SJSA1 (cell line): ENCODE measurements at places on chromosomes 7 and 10. TPM values are rescaled to one million over a fixed set of nuclear protein-coding genes. Genes with fewer than 3 reads are reported as not detected.
A peak's percentile ranks its signal among the peaks of the same experiment; 100 is the strongest.

Gene MYL7
- total RNA-seq = not detected in 2 replicates

Gene SYT15
- total RNA-seq = 5.2 and 8.6 TPM in 2 replicates

Gene RBM20
- 16.5 and 17.0 TPM in 2 replicates for total RNA-seq

Gene TAS2R41
- not detected in 2 replicates for total RNA-seq

Gene PILRA
- total RNA-seq = 0.18 and 1.7 TPM in 2 replicates

Gene HMX3
- total RNA-seq = 10.8 and 10.9 TPM in 2 replicates

Gene AKR1D1
- not detected in 2 replicates for total RNA-seq

Gene CFAP46
- total RNA-seq = 0.21 TPM in 1 of 2 replicates, not detected in the other

DNA sequence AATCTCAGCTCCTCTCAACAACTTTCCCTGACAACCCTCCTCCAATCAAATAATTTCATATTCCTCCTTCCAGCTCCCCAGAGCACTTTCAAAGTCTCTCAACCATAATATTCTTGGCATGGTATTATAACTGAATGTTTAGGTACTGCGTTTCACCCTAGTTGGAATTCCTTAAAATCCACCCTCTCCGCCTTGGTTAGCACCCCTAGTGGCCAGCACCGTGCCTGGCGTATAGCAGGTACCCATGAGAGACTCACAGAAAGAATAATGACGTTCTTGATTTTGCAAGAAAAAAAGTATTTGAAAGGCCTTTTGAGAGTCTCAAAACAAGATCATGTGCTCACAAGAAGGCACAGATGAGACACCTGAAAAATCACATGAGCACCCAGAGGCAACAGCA is 50.9 kb downstream of the GLI3 start:
- no peak for DNase-seq

DNA sequence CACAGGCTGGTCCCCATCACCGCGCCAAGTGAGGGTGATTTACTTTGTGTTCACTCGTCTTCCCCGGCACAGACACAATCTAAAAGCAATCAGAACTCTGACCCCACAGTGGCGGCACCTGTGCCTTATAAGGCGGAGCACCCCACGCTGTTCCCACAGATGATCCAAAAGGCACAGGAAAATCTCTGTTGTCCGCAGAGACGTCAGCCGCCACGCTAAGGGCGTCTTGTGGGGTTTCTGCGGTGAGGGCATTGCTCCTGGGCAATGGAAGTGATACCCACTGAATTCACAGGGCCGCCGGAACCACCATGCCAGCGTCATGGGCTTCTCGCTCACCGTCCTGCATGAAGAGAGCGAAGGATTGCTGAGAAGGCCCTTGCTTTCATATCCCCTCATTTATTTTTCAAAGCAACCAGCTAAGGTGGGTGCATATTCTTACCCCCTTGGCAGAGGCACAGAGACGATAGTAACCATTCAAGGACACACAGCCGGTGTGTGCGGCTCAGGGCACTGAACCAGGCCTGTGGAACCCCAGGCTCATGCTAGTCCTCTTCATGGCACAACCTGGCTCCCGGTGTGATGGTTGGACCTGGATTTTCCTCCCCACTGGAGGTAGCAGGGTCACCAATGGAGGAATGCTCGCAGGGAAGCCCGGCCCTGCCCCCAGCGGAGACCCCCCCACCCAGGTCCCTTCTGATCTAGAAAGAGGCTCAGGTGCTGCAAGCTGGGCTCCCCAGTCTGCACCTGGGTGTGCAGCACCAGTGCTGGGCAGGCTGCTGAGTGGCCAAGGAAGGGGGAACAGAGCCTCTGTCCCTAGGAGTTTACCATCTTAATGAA is 279.0 kb downstream of the TCERG1L start:
- no peak for DNase-seq

DNA sequence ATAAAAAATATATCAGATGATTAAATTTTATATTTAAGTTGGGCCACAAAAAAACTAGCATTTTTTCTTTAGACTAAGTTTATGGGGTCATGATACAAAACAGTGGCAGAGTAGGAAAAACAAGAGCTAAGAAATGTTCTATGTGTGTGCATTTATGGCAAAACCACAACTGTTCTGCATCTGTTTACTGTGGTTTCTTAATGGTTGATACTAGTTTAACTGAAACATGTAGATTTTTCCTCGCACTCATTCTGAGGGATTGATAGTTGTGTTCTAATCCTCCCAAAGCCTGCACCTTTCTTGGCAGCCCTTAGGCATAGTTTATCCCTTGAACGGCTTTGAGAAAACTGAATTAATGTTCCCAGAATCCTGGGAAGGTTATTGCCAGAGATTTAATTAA is 66.6 kb upstream of the PHYHIPL start:
- no peak for DNase-seq

DNA sequence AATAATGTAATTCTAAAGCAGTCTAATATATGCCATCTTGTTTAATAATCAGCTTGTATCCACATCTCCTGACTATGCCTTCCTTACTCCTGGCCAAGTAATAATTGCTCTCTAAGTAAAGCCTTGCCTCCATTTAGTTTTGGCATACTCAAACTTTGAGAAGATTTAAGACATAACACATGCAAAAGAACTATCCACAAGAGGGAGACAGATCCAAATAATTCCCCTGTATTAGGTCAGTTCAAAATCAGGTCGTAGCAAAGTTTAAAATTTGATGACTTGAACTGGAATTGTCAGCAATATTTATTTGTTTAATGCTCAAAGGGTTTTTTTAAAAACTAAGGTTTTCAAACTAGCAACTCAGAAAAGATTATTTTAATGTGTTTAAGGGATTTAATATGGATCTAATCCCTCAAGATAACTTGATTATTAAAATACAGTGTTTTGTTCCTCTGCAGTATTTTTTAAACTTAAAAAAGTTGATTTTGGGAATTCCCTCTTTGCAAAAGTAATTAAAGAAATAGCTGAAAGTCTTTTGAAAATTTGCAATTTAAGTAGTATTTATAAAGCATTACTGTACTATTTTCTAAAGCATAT is 95.3 kb downstream of the HDAC9 start:
- DNase-seq = no peak

DNA sequence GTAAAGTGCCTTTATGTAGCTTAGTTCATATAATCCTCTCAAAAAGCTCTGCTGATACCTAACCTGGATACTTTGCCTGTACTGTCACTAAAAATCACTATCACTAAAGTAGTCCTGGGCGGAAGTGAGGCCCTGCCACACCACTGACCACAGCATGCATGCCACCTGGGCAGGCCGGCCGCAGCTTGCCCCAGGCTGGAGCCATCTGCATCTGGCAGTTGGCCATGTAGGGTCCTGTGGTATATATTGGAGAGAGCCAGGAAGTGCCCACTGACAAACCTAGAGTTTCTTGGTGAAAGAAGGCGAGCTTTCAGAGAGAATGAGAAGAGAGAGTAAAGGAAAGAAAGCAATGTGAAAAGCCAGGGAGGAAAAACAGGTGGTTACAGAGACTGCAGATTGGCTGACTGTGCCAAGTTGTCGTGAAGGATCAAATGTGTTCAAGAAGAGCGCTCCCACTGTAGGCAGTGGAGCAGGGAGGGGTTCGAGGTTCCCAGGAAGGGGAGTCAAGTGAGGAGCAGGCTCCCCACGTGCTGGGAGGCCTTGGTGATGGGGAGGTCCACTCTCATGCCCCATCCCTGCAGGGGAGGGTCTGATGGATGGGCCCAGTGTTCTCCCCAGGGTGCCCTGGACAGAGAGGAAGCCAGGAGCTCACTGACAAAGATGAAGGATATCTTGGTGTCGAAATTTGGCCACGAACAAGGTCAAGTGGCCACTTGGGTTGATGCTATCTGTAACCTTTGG is 13.6 kb downstream of the LOXL4 start:
- no peak for DNase-seq

DNA sequence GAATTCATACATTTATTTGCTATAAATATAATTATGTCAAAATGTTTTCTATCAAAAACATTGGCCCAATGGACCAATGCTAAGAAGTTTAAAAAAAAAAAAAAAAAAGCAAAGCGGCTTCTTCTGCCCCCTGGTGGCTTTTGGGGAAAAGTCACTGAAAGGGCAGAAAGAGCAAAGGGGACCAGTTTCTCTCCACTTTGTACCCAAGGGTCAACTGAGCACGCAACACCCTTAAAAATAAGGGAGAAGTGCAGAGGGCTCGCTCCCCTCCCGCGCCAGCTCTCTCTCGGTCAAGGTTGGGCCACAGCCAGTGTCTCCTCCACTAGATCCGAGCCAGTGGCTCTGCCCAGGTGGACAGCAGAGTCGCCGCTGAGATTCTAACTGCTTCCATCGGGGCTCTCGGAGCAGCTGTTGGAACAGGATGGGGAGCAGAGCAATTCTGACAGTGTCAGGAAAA is 136.4 kb upstream of the FGFR2 start:
- DNase-seq = peak; percentile 17

DNA sequence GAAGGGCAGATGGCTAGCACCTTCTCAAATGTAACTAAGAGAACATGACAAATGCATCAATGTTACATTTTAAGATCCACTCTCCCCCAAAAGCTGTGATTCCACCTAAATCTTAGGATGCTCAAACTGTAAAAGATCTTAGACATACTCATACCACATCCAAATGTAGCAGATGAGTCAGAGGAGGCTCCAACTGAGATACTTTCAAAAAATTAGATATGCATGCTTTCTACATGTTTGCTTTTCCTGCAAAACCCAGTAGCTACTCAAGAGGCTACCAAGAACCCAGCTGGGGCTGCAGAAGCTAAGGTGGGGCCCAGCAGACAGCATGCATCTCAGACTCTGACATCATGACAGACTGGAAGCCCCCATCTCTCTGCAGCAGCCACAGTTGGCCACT is 31.4 kb upstream of the FRMD4A start:
- no peak for DNase-seq

GRCh38 chr10:16436367-16436757 is 448 bp upstream of the PTER start:
- DNase-seq = no peak

GRCh38 chr7:133491846-133492652 is 239.2 kb downstream of the EXOC4 start:
- no peak for DNase-seq

DNA sequence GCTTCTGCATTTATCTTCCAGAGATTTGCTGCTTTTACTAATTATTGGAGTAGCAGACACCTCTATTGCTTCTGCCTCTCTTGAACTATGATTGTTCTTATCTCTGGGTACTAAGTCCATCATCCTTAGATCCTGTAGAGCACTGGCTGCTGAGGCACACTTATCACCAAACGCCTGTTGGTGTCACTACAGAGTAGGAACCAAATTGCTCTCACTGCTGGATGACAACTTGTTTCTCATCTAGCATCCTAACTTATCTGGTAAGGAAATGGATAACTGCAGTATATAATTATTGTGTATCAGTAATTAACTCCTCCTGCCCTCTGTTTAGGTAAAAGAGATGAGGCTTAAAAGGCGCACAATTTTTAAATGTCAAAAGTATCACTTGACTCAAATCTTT is 1059.4 kb downstream of the NRG3 start:
- no peak for DNase-seq

- DNase-seq = no peak
These were observed 141.7 kb upstream of the SEMA3A start for GRCh38 chr7:84336303-84336702.

GRCh38 chr7:156889746-156890145 is 3.2 kb downstream of the LMBR1 start:
- DNase-seq = no peak

DNA sequence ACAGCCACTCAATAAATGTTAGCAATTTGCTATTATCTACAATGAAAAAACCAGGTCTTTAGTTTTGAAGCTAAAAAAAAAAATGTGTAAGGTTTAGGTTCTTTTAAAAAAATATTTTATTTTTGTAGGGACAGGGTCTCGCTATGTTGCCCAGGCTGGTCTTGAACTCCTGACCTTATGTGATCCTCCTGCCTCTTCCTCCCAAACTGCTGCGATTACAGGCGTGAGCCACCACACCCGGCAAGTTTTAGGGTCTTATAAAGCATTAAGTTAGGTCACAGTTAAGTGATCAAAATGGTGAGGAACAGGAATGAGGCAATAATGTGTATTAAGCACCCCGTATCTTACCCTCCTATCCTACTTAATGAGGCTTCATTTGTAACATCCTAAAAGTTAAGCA is 774 bp downstream of the SEM1 start:
- DNase-seq = no peak

DNA sequence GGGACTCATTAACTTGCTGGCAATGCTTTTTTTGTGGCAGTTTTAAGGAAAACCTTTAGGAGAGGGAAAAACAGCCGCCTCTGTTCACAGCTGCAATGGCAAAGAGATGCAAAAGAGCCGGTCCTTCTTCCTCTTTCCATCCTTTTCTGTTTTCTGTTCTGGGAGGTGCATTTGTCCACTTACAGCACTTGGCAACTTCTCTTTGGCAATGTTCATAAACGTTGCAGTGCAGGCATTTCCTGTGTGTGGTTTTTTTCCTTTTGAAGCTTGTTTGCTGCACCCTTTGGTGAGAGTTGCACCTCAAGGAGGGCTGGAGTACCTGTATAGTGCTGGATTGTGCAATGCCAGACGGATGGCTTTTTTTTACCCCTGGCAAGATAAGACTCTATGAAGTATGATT is 53.9 kb upstream of the HABP2 start:
- DNase-seq = no peak

- no peak for DNase-seq
These were observed 17.3 kb downstream of the NT5C2 start for GRCh38 chr10:103175580-103176285.

- DNase-seq = no peak
These were observed 10.4 kb downstream of the ZNF3 start for GRCh38 chr7:100071018-100071723.

- no peak for DNase-seq
These were observed 1.1 kb downstream of the SNX13 start for GRCh38 chr7:17939211-17939605.

DNA sequence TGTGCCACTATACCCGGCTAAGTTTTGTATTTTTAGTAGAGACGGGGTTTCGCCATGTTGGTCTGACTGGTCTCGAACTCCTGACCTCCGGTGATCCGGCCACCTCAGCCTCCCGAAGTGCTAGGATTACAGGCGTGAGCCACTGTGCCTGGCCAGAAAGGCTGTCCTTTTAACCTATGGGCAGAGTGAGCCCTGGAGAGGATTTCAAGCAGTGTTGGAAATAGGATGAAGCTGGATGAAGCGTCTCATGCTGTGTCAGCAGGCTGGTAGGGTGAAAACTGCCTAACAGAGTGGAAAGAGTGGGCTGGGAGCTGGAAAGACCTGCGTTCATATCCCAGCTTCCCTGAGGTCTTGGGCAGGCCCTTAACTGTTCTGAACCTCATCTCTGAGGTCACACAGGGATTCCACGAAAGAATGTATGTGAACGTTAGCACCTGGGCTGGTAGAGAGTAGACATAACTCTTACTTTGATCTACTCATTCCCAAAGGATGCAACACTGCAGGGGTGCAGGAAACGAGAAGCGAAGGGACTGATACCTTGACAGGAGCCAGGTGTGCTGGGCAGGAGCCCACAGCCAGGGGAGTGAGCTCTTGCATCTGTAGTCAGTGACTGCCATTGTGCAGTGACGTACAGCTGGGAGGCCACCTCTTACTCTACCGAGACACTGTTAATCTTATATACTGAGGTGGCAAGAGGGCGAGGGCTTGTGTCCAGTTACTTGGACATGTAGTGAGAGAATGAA is 34.1 kb downstream of the WBP1L start:
- no peak for DNase-seq

GRCh38 chr10:33157103-33157502 is 177.4 kb downstream of the NRP1 start:
- DNase-seq = no peak
